HCEC 1CT (cell line): ENCODE measurements at places on chromosomes 16 and 17.

GRCh38 chr16:31064882-31065461, 9.1 kb downstream of the ZNF668 start:
- peak; percentile 97 for DNase-seq

- no peak for DNase-seq
Measured at GRCh38 chr16:58088091-58088490, 41.1 kb downstream of the CFAP20 start.

GRCh38 chr17:6559753-6560215, 3.4 kb upstream of the PITPNM3 start:
- DNase-seq, result no peak

- no peak for DNase-seq
Measured at GRCh38 chr17:9509236-9509816, 66.3 kb downstream of the STX8 start.

- no peak for DNase-seq
Measured at GRCh38 chr17:17990282-17990681, 17.6 kb downstream of the DRC3 start.

GRCh38 chr17:67289181-67289876, 44.3 kb upstream of the HELZ start:
- peak; percentile 25 for DNase-seq

DNA sequence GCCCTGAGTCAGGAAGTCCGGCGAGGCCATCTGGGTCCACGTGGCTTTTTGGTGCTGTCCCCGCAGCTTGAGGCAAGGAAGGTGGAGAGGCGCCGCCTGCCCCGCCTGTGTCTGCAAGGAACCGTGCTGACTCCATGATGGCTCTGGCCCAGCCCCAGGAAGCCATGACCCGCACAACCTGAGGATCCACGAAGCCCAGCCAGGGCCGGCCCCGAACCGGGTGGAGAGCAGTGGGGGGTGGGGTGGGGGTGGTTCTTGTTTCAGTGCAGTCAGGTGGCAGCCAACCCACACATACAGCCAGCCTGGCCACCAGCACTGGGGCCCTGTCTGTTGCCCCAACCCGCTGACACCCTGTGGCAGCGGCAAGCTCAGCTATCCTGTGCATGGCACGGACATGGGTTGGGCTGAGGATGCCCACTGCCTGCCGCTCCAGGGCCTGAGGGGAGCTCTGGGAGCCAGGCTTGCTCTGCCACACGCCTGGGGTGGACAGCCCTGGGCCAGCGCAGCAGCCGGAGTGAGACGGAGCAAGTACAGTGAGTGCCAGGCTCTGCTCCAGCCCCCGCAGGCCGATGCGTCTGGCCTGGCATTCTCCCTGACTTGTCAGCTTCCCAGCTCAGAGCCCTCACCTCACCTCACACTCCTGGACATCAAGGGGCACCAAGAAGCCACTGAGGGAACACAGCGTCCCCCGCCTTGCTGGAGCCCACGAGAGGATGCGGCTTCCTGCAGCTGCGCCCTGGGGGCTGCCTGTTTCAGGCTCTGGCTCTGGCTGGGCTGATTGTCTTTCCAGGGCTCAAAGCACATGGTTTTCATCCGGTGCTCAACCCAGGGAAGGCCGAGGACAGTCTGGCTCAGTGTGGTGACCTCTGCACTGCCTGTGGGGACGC, 68.8 kb downstream of the LMF1 start:
- DNase-seq, result no peak

DNA sequence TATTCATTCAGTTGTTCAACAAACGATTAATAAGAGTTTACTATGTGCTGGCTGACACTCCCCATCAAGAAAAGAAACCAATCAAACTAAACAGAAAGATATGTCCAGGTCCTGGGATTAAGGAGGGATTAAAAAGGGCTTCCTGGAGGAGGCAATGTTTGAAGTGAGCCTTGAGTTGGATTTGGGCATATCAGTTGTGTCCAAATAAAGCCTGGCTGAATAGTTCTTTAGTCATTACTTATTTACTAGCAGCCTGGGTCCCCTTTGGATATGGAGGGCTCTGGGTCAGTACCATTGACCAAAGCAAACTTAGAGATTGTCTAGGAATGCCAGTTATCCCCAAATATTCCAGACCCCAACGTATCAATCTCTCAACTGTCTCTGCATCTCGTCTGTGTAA, 117.7 kb downstream of the COPRS start:
- no peak for DNase-seq

DNA sequence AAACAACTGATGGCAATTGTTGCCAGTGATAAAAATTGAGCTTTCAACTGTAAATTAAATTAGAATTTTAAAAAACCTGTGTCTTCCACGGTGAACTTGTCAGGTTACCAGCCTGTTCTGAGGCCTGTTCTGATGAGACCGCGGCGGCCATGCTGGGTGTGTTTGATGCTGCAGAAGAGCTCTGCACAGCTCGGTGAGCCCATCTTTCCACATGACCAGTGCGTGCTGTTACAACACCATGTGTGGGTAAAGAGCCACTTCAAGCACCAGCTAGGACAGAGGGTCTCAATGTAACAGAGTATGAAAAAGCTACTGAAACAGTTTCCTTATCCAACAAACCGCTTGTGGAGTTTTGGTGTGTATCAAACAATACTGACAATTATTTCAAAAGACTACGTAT, 48.5 kb downstream of the RPTOR start:
- DNase-seq, result no peak

DNA sequence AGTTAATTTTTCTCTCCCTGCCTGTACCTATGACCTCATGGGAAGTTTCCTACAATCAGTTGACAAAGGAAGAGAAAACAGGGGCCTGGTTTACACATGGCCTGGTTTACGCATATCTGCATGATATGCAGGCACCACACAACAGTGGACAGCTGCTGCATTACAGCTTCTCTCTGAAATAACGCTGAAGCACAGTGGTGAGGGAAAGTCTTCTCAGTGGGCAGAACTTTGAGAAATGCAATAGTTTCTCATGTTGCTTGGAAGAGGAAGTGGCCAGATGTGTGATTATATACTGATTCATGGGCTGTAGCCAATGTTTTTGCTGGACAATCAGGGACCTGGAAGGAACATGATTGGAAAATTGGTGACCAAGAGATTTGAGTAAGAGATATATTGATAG, 324.1 kb upstream of the GOT2 start:
- DNase-seq, result no peak

DNA sequence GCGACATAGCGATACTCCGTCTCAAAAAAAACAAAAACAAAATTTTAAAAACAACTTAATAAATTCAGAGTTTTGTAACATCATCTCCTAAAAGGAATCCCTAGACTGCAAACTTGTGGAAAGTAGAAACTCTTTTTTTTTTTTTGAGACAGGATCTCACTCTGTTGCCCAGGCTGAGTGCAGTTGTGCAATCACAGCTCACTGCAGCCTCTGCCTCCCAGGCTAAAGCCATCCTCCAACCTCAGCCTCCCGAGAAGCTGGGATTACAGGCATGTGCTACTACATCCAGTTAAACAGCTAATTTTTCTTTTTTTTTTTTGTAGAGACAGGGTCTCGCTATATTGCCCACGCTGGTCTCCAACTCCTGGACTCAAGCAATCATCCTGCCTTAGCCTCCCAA, 19.7 kb downstream of the EZH1 start:
- DNase-seq, result no peak
